Endothelial cell of umbilical vein (primary cell): ENCODE measurements at places on chromosomes 3 and 15. TPM values are rescaled to one million over a fixed set of nuclear protein-coding genes. Genes with fewer than 3 reads are reported as not detected.

The GNAT1 gene
- 0.77 and 0.78 TPM in 2 replicates for total RNA-seq

GRCh38 chr3:153145454-153145853 is 16.6 kb upstream of the RAP2B start:
- no peaks in the 10 kb centered on the region for H3K27me3 ChIP-seq
- no peaks in the 10 kb centered on the region for H3K36me3 ChIP-seq
- DNase-seq: no peak
- peaks cover 28% of the 10 kb centered on the region for H3K4me1 ChIP-seq
- H3K4me3 ChIP-seq: no peak overlapping the region

DNA sequence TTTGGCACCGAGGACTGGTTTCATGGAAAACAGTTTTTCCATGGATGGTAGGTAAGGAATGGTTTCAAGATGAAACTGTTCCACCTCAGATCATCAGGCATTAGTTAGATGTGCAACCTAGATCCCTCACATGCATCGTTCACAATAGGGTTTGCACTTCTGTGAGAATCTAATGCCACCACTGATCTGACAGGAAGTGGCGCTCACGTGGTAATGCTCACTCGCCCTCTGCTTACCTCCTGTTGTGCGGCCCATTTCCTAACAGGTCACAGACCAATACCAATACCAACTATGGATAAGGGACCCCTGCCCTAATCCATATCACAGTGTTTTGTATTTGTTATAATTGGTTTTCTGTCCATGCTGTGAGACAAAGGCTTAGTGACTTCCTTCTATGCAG is 58.9 kb downstream of the SLMAP start:
- no peak for DNase-seq
- H3K4me1 ChIP-seq: no peaks in the 10 kb centered on the region
- no peak overlapping the region for H3K4me3 ChIP-seq

DNA sequence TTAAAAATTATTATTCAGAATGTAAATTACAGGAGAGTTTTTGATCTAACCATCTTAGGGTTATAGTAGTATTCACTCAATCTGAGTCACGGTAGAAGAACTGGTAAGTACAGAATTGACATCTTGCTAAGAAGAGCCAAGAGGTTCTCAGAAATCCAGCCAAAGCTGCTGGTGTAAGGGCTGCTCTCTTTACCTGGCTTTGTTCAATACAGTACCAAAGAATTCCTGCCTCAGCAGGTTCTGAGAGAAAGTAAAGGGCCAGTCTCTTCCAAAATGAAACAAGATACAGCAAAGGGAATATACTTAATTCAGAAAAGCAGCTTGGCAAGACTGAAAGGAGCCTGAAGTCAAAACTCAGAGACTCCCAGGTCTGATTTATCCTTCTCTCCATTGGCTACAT is 193.1 kb downstream of the TNIK start:
- no peak for DNase-seq
- no peaks in the 10 kb centered on the region for H3K36me3 ChIP-seq
- no peak overlapping the region for H3K27ac ChIP-seq
- H3K27me3 ChIP-seq: no peaks in the 10 kb centered on the region
- H3K4me3 ChIP-seq: no peak overlapping the region

DNA sequence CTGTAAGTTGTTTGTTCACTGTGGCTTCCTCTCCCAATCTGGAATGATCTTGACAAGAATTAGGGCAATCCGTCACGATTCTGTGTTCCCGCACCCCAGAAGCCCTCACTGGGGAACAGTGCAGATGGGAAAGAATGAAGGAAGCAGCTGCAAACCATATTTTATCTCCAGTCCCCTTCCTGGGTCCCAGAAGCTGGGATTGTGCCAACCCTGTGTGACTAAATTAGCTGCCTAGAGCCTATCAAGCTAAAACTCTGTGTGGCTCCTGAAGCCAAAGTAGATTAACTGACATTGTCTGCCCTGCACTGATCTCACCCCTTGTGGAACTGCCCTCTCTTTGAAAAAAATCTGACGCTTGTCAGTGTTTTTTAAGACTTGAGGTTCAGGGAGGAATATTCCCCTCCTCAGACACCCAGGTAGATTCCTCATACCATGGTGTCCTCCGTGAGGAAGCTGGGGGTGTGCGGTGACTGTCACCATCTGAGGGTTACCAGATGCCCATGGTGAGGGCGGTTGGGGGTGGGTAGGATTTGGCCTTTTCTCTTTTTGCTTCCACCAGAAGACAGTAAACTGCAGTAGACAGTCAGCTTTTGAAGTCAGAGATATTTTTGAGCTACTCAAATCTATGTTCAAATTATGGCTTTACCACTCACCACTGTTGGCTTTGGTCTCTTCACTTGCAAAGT is 358.3 kb upstream of the TPM1 start:
- no peak for DNase-seq
- no peaks in the 10 kb centered on the region for H3K27me3 ChIP-seq
- H3K27ac ChIP-seq: no peak overlapping the region
- H3K4me1 ChIP-seq: no peaks in the 10 kb centered on the region
- H3K4me3 ChIP-seq: no peak overlapping the region

The EXD1 gene
- not detected in 2 replicates for total RNA-seq
